Activated T-cell treated with anti-CD3 and anti-CD28 coated beads for 4 hours (primary cell): ENCODE measurements at places on chromosomes 1 and 21.

GRCh38 chr1:23664837-23665795 lies 26.5 kb upstream of the RPL11 start:
- no peak for DNase-seq

DNA sequence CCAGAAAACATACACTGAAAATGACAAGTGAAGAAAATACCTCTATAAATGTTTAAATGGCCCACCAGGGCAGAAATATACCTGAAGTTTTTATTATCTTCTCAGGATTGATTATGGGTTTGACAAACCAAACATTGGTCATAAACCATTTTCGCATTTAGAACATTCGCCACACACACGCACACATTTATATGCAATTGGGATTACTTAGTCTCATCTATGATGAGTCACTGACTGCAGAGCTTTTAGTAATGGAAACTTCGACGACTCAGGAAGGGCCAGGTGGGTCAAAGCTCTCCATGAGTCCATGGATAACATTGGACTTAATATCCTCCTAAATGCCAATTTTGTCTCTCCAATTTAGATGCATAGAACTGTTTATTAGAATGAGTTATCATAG lies 16.9 kb downstream of the NRDC start:
- no peak for DNase-seq

DNA sequence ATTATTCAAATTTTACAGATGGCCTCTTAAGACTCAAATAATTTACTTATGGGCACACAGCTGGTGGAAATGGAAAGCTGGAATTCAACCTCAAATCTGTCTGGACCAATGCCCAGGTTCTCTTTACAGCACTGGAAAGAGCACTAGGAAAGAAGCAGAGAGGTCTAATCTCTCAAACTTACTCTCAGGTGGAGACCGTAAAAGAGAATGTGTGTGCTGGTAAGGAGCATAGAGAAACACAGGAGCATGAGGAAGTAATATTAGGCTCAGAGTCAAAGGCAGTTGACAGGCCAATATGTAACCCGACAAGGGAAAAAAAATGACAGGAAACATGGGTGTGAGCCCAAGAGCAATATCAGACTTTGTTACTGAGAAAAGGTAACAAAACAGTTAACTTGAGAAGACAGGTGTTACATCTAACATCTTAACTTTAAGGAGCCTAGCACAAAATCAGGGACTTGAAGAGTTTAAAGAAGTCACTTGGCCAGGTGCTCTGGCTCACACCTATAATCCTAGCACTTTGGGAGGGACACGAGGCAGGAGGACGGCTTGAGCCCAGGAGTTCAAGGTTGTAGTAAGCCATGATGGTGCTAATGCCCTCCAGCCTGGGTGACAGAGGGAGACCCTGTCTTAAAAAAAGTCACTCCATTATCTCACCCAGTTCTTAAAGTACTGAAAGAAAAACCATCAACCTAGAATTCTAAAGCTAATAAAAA lies 20.7 kb downstream of the PPP1R15B start:
- DNase-seq: no peak

DNA sequence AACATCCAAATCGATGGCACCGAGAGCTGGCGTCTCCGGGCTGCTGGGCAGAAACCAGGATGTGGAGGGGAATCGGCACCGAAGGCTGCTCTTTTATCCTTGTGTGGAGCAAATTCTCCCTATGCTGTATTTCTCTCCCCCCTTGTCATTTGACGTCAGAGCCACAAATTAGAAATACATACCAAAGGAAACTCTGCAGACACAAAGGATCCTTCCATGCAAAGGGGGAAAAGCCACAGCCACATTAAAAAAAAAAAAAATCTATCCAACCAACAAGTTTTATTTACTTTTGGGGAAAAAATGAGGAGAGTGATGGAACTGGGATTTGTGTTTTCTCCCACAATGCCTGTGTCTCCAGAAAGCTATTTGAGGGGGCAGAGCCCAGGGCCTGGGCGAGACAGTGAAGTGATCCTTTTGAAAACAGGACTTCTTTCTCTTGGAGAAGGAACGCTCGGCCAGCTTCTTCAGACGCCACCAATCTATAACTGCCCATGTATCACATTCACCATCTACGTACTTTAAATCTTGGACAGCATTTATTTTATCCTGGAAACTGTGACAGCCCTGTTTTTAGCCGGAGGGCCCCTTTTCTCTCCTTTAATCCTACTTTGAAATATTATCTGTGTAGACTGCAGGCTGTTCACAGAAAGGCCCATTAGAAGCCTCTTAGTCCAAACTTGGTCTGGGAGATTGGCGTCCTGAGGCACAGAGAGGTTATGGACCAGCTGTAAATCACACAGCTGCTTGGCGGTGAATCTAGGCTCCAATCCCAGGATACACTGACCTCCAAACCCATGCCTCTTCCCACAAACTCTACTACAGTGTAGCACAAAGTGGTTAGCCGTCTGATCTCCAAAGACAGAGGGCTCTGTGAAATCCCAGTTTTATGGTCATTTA lies 4.5 kb downstream of the KANK4 start:
- DNase-seq: no peak

DNA sequence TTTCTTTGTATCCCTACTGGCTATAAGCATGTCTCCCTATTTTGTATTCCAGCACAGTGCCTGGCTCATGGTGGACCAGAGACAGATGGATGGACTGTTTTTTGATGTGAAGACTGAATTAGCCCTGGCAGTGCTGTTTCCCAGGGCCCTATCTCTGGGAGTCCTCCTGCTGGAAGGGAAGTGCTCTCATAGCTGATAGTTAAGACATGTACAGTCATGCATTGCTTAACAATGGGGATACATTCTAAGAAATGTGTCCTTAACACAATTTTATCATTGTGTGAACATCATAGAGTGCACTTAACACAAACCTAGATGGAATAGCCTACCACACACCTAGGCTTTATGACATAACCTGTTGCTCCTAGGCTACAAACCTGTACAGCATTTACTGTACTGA lies 21.1 kb downstream of the TLCD4 start:
- no peak for DNase-seq

GRCh38 chr21:35509001-35509704 lies 460.1 kb upstream of the RUNX1 start:
- DNase-seq: no peak
